Smooth muscle cell of trachea (primary cell): ENCODE measurements at places on chromosomes 3 and 15. TPM values are rescaled to one million over a fixed set of nuclear protein-coding genes. Genes with fewer than 3 reads are reported as not detected.

The SLC38A3 gene
- total RNA-seq, result not detected in 2 replicates

The NMNAT3 gene
- 0.73 and 0.83 TPM in 2 replicates for total RNA-seq

The RYR3 gene
- total RNA-seq, result not detected in 2 replicates

The LRRC58 gene
- total RNA-seq, result 25.3 and 32.6 TPM in 2 replicates

The GOLGA8J gene
- total RNA-seq, result not detected in 2 replicates

The FETUB gene
- not detected in 2 replicates for total RNA-seq

The GOLGA8S gene
- total RNA-seq, result under 0.01 and 0.15 TPM in 2 replicates

The ZNF501 gene
- total RNA-seq, result 6.3 and 7.6 TPM in 2 replicates

The POC1A gene
- 5.5 and 15.0 TPM in 2 replicates for total RNA-seq

The ANKUB1 gene
- not detected in 2 replicates for total RNA-seq

The USP50 gene
- total RNA-seq, result 0.29 TPM in 1 of 2 replicates, not detected in the other

The BNC1 gene
- total RNA-seq, result 6.1 and 7.9 TPM in 2 replicates

The GOLGA8M gene
- 0.73 and 1.2 TPM in 2 replicates for total RNA-seq

The SCAANT1 gene
- total RNA-seq, result not detected in 2 replicates

The SPATA12 gene
- under 0.01 and 0.15 TPM in 2 replicates for total RNA-seq

The ZNF80 gene
- total RNA-seq, result not detected in 2 replicates

The ECE2 gene
- under 0.01 TPM in 1 of 2 replicates, not detected in the other for total RNA-seq

The SH3GL3 gene
- 0.17 and 0.29 TPM in 2 replicates for total RNA-seq

The OSTN gene
- total RNA-seq, result 0.17 and 0.44 TPM in 2 replicates

The UBAP1L gene
- total RNA-seq, result 1.5 and 2.0 TPM in 2 replicates

The HSPBAP1 gene
- total RNA-seq, result 6.8 and 9.1 TPM in 2 replicates

The SLC28A2 gene
- not detected in 2 replicates for total RNA-seq

The SPTBN5 gene
- 0.29 and 0.83 TPM in 2 replicates for total RNA-seq

The ZFYVE19 gene
- total RNA-seq, result 19.0 and 25.3 TPM in 2 replicates

The CYP8B1 gene
- total RNA-seq, result not detected in 2 replicates

The GUCA1C gene
- not detected in 2 replicates for total RNA-seq

The STRIT1 gene
- not detected in 2 replicates for total RNA-seq

The VILL gene
- 8.0 and 8.3 TPM in 2 replicates for total RNA-seq

The NRG4 gene
- 0.15 TPM in 1 of 2 replicates, not detected in the other for total RNA-seq

The TCF12 gene
- 139 and 231 TPM in 2 replicates for total RNA-seq

The CCDC13 gene
- total RNA-seq, result 0.29 and 1.2 TPM in 2 replicates

The CA12 gene
- total RNA-seq, result 94.0 and 255 TPM in 2 replicates

The SLC12A1 gene
- not detected in 2 replicates for total RNA-seq

The NRROS gene
- total RNA-seq, result 0.58 and 1.5 TPM in 2 replicates

The VPS13C gene
- total RNA-seq, result 64.8 and 101 TPM in 2 replicates

The AGTR1 gene
- total RNA-seq, result 2.3 and 3.3 TPM in 2 replicates

The ZNF385D gene
- 0.66 and 6.5 TPM in 2 replicates for total RNA-seq

The FOXL2NB gene
- total RNA-seq, result not detected in 2 replicates

The KBTBD12 gene
- total RNA-seq, result not detected in 2 replicates

The BUB1B gene
- total RNA-seq, result 1.8 and 33.3 TPM in 2 replicates

The CAMKV gene
- not detected in 2 replicates for total RNA-seq

The NAALADL2 gene
- total RNA-seq, result 19.2 and 19.7 TPM in 2 replicates

The CNTN6 gene
- under 0.01 TPM in 1 of 2 replicates, not detected in the other for total RNA-seq

The CLPX gene
- total RNA-seq, result 28.1 and 61.2 TPM in 2 replicates

The IL17RC gene
- 57.6 and 58.9 TPM in 2 replicates for total RNA-seq

The TIPIN gene
- total RNA-seq, result 10.6 and 15.1 TPM in 2 replicates

The TRH gene
- not detected in 2 replicates for total RNA-seq

The DPPA4 gene
- total RNA-seq, result not detected in 2 replicates

The SENP7 gene
- total RNA-seq, result 10.3 and 16.4 TPM in 2 replicates

The COL6A5 gene
- not detected in 2 replicates for total RNA-seq

The REC114 gene
- total RNA-seq, result not detected in 2 replicates

The STXBP5L gene
- under 0.01 TPM in 1 of 2 replicates, not detected in the other for total RNA-seq

The TOP2B gene
- 61.4 and 118 TPM in 2 replicates for total RNA-seq

The GAP43 gene
- 0.33 and 1.7 TPM in 2 replicates for total RNA-seq

The IQCH gene
- total RNA-seq, result 4.5 and 8.7 TPM in 2 replicates

The ZBTB38 gene
- 145 and 203 TPM in 2 replicates for total RNA-seq
